HCEC 1CT (cell line): ENCODE measurements at places on chromosomes 2 and 18.

DNA sequence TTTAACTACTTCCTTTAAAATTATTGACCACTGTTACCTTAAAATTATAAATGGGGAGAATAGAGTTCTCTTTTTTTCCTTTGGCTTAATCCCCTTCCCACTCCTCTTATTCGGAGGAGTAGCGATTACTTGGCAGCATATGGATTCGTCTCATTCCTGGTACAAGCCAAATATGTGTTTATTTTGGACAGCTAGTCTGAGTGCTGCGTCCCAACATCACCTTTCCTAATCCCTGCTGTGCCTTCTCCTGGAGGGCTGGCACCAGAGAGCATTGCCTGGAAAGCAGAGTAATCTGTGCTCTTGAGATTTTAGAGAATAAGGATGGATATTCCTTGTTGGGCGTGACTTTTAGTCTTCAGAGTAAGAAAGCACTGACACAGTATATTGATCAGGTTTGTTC is 185.6 kb downstream of the AGAP1 start:
- no peak for DNase-seq

GRCh38 chr2:25445464-25445863 is 103.7 kb upstream of the DNMT3A start:
- no peak for DNase-seq

DNA sequence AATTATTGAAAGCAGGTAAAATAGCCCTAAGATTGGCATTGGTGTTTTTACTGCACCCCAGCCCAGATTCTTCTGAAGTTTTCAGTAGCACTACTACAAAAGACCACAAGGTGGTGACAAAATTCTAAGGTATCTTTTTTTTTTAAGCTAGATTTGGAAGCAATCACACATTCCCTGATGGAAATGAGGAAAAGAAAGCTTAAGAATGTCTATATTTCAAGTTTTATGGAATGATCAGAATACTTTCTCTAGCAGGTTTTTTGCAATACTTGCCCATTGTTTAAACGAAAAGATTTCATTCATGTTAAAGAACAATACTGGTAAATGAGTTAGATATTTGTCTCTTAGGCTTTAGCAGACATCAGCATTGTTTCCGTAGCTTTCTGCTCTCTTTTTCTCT is 32.1 kb upstream of the ZNF638 start:
- peak; percentile 17 for DNase-seq

- DNase-seq, result no peak
Observed at GRCh38 chr2:169106563-169107545, 37.5 kb downstream of the DHRS9 start.

- peak; percentile 81 for DNase-seq
Observed at GRCh38 chr2:62794791-62795190, 89.3 kb downstream of the EHBP1 start.

DNA sequence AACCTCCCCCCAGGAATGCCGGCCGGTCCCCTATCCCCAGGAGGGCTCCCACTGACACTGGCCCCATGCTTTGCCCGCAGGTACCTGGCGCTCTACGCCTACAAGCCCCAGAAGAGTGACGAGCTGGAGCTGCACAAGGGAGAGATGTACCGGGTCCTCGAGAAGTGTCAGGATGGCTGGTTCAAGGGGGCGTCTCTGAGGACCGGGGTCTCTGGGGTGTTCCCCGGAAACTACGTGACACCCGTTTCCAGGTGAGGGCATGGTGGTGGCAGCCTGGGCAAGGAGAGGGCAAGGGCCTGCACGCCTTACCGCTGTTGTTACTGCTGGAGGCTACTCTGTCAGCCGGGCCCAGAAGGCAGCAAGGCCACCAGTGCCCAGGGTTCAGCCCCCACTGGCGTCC is 181.3 kb downstream of the SEPTIN10 start:
- DNase-seq, result no peak

DNA sequence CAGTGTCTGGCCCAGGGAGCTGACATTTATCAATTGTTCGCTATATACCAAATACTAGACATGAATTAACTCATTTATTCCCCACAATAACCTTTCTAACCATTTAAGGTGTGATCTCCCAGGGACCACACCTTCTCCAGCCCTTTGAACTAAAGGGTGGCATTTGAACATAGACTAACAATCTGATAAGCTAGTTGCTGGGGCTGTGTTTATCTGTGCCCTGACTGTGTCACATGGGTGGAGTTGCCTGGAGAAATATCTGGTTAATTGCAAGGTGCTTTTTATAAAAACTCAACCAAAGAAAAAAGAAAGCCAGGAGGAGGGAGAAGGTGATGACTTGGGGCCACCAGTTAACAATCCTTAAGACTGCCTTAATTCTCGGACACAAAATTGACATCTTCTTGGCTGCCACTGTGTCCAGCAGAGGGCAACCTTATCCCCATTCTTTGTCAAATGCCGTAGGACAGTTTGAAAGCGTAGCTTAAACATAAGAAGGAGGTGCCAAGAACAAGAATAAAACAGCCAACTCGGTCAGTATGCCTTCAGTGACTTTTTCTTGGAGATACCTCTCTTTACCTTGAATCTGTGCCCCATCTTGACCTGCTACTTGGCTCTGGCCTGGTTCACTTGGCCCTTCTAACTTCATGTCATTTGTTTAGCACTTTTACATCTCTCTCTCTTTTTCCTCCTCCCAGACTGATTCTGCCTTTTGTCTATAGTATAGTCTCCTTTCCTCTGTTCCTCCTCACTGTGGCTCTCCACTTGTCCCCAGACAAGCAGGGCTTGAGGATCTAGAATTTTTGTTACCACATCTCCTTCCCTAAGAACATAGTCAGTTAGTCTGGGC is 183.4 kb downstream of the MYO3B start:
- peak; percentile 38 for DNase-seq

GRCh38 chr18:72391427-72391826 is 152.7 kb downstream of the CBLN2 start:
- no peak for DNase-seq

DNA sequence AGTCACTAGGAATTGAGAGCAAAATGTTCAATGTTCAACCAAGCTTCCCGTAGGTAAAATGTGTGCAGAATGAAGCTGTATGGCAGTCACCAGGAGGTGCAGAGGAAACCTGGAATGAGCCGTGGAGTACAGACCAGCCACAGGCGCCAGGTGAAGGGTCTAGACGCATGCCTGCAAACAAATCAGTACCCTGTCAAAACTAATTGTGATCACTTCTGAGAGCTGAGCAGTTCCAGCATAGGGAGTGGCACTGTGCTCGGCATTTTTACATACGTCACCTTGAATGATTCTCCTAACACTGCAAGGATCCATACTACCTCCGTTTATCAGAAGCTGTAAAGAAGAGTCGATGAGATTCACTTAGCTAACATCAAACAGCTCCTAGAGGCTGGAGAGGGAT is 346.1 kb upstream of the ID2 start:
- no peak for DNase-seq

- DNase-seq, result no peak
Observed at GRCh38 chr2:198453866-198454265, 649.5 kb downstream of the PLCL1 start.

- DNase-seq, result no peak
Observed at GRCh38 chr2:74952575-74952974, 5.9 kb upstream of the POLE4 start.

DNA sequence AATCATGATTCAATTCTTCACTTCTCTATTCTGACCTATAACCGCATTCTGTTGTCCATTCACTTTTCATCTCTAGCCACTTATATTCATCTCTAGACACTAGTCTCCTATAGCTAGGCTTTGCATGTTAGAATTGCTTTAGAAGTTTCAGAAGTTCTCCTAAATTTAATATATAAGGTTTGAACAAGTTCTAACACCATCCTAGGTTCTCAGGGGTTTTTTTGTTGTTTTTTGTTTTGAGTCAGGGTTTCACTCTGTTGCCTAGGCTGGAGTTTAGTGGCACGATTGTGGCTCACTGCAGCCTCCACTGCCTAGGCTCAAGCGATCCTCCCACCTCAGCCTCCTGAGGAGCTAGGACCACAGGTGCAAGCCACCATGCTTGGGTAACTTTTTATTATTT is 19.9 kb downstream of the WDSUB1 start:
- DNase-seq, result no peak

GRCh38 chr2:28764909-28765711 is 13.5 kb downstream of the PPP1CB start:
- no peak for DNase-seq

- DNase-seq, result peak; percentile 24
Observed at GRCh38 chr18:46481048-46481846, 175.8 kb downstream of the LOXHD1 start.

GRCh38 chr18:55912071-55912470 is 324.1 kb upstream of the TCF4 start:
- DNase-seq, result no peak

GRCh38 chr2:67566958-67567635 is 170.0 kb downstream of the ETAA1 start:
- peak; percentile 35 for DNase-seq

- no peak for DNase-seq
Observed at GRCh38 chr2:163375070-163375469, 360.7 kb downstream of the FIGN start.

- no peak for DNase-seq
Observed at GRCh38 chr2:105731511-105731910, 13.2 kb upstream of the NCK2 start.

- DNase-seq, result no peak
Observed at GRCh38 chr2:207897541-207898353, 127.6 kb downstream of the PLEKHM3 start.

DNA sequence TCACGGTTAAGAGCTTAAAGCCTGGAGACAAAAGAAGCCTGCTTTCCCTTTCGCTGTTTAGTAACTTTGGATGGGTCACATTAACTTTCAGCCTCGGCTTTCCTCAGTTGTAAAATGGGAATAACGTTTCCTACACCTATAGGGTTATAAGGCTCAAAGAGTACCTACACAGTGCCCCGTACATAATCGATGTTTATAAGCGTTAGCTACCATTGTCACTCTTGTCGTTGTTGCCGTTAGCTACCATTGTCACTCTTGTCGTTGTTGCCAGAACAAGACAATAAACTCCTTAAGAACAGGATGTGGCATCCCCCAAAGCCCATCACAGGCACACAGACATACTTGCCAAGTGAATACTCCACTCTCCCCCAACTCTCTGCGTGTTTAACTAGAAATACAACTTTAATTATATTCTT is 901 bp upstream of the MFSD6 start:
- no peak for DNase-seq

GRCh38 chr2:26772064-26773001 is 8.2 kb downstream of the SLC35F6 start:
- peak; percentile 71 for DNase-seq

GRCh38 chr18:32802591-32803451 is 30.0 kb upstream of the KLHL14 start:
- no peak for DNase-seq

- DNase-seq, result peak; percentile 56
Observed at GRCh38 chr2:216492597-216493333, 5.9 kb upstream of the RPL37A start.

GRCh38 chr18:35409911-35410310 is 32.8 kb upstream of the ZNF396 start:
- no peak for DNase-seq

DNA sequence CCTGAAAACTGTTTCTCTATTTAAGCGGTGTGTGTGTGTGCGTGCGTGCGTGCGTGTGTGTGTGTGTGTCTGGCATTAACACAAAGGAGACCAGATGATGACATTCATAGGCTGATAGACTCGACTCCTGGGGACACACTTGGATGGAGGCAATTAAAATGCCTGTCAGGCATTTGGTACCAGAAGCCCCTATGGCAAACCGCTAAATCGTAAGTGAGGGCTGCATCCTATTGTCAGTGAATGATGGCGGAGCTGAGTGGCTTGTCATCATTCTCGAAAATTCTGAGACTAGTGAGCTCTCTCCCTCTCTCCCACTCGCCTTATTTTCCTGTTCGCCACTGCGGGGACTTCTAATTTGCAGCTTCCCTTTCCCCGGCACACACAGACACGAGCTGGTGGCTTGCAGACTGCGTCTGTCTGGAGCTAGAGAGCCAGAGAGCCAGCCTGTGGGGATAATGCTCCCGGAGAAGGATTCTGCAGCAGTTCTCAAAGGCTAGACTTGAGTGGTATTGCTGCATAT is 155.4 kb downstream of the MAP2 start:
- DNase-seq, result peak; percentile 37

- DNase-seq, result peak; percentile 46
Observed at GRCh38 chr2:19700861-19701585, 200.8 kb downstream of the TTC32 start.

DNA sequence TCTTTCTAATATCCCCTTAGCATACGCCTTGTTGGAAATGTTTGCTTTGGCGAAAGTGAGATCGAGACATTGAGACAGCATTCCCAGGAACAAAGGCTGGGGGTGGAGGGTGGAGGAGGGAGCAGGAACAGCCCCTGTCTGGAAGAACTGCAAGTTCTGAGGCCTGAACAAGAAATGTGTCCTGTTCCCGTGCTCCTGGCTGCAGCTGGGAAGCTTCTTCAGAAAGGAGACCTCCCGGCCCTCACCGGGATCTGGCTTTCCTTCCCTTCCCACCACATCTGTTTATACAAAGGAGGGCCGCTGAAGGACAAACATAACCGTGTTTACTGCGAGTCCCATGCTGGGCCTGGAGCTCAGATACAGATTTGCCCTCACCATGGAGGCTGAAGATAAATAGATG is 35.9 kb downstream of the AFF3 start:
- no peak for DNase-seq
